ENCODE measurements at places on chromosomes 2 and 18.

DNA sequence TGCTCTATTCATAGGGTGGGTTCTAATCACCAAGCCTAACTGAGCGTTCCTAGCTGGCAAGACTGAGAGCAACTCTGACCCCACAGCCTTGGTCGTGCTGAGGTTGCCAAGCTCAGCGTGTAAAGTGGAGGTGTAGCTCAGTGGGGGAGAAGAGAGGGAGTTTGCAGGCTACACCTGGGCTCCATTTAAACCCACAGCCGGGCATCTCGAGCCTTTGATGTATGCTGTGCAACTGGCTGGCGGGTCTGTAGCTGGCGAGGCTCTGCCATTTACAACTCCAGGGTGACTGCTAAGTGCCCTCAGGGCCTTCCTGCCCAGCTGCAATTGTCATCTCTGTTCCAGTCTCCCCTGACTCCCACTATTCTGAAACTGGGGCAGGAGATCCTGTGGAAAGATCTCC lies 20.0 kb upstream of the CHRNA1 start:
- DNase-seq, result no peak

GRCh38 chr2:113895301-113895700 lies 5.4 kb downstream of the ACTR3 start:
- no peak for DNase-seq

GRCh38 chr2:142742371-142743214 lies 134.9 kb upstream of the KYNU start:
- no peak for DNase-seq

GRCh38 chr18:78521136-78521535 lies 458.5 kb upstream of the SALL3 start:
- no peak for DNase-seq

DNA sequence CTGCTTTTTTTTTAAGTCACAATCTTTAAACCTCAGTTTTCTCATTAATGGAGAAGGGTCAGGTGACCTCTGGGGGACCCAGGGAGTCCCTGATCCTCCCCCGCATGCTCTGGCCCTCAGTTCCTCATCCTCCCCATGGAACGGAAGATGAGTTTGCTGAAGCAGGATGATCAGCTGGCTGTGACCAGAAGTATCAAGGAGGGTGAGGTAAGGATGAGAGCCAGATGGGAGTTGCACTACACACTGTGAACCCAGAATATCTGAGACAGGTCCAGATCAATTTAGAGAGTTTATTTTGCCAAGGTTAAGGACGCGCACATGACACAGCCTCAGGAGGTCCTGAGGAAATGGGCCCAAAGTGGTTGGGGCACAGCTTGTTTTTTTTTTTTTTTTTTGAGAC lies 3.8 kb downstream of the CATIP start:
- no peak for DNase-seq

DNA sequence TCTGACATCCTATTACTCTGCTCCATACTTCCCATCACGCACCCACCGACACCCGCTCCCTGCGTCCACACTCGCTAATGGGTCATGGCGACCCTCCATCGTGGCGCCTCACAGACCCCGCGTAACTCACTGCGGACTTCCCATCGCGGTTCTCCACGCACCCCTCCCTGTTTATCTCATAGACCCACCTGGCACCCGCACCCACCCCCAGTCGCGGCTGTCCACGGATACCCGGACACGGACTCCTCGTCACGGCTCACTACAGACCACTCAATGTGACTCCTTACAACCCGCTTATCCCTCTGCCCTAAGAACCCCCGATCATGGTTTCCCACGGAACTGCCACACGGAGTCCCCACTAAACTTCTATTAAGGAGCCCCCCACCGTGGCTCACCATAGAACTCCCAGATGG lies 458 bp downstream of the CXXC1 start:
- no peak for DNase-seq

GRCh38 chr2:23940718-23941620 lies 706 bp downstream of the UBXN2A start:
- DNase-seq, result peak; percentile 78

DNA sequence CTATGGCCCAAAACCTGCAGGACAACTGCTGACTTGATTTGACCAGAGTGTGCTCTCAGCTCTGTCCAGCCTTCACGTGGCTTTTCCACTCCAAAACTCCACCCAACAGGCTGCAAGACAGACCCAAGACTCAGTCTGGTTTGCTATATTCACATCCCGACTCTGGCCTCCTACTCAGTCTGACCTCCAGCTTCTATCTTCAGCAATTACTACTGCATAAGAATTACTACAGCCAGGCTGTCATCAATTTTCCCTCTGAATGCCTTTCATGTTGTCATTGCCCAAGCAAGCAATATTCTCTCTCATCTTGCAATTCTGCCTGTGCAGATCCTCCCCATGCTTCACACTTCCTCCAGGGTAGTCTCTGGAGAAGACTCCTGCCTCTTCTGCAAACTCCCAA lies 53.6 kb upstream of the GYPC start:
- DNase-seq, result no peak

- DNase-seq, result no peak
Measured at GRCh38 chr2:184877909-184878308, 279.6 kb downstream of the ZNF804A start.

DNA sequence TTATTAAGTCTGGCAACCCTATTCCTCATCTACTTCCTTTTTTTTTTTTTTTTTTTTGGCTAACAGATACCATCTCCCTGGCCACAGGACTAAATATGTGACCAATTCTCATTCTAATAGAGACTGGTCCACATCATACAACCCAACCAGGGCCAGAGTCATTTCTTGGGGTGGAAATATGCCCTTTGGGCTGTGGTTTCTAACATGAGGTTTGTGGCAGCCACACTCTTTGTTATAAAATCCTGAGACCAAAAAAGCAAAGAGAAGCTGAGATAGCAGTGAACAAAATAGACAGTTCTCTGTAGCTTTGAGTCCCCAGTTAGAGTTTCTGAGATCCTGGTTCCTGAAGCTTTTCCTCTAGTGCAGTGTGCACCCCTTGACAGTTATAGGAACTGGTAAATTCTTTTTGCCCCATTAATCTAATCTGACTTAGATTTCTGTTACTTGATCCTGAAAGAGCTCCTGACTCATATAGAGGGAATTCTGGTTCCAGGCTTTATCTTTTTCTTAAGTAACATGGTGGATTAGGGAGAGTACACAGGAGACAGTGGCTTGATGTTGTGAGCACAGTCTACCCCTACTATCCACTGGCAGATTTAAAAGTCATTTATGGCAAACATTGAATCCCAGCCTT lies 86.8 kb downstream of the MAIP1 start:
- no peak for DNase-seq

DNA sequence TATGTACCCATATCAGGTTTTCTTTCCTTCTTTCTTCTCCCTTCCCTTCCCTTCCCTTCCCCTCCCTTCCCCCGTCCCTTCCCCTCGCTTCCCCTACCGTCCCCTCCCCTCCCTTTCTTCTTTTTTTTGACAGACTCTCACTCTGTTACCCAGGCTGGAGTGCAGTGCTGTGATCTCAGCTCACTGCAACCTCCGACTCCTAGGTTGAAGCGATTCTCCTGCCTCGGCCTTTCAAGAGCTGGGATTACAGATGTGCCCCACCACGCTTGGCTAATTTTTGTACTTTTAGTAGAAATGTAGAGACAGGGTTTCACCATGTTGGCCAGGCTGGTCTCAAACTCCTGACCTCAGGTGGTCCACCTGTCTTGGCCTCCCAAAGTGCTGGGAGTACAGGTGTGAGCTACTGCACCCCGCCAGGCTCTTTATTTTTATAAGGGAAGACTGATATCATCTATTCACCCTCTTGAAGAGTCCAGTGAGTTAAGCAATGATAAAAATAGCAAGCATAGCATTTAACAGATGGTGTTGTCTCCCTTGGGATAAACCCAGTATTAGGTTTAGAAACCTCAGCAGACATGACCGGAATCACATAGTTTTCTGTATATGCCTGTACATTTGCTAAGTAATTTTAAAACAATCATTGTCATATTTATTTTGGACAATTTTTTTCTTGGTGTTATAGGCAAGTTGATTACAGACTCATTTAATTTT lies 888.4 kb downstream of the TRIB2 start:
- no peak for DNase-seq

GRCh38 chr2:204005940-204006721 lies 69.6 kb downstream of the ICOS start:
- no peak for DNase-seq

DNA sequence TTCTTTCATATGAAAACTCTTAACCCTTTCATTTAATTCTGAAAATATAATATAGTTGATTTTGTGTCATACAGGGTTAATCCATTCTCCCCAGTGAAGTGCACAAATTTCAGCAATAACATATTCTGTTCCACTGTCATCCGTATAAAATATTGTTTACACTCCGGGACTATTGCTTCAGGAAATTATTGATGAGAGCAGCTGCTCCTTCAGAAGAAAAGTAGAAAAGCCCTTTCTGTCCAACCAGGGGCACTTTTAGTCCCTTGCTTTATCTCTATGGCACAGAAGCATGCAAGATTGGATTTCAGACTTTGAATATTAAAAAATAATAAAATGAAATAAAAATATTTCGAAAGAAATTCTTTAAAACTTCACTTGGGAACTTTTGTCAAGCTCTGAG lies 535.7 kb upstream of the SLC39A10 start:
- DNase-seq, result no peak
